ENCODE measurements at places on chromosomes 3 and 15.

DNA sequence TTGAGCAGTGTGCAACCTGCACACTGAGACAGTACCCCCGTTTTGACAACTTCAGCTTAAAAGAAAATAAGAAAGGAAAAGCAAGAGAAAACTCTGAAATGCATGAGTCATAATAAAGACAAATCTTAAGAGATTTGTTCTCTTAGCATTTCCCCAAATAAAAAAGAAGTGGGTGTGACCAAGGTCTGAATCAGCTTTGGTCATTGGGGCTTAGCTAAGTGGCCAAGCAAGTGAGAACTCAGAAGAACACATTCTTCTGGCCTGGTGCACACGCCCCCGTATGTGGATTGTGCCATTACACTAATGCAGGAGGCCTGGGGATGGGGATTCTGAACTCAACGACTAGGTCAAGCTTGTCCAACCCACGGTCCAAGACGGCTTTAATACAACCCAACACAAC, 56.9 kb upstream of the PDZRN3 start:
- DNase-seq, result no peak

GRCh38 chr3:50616003-50616769, 765 bp upstream of the MAPKAPK3 start:
- DNase-seq, result no peak

DNA sequence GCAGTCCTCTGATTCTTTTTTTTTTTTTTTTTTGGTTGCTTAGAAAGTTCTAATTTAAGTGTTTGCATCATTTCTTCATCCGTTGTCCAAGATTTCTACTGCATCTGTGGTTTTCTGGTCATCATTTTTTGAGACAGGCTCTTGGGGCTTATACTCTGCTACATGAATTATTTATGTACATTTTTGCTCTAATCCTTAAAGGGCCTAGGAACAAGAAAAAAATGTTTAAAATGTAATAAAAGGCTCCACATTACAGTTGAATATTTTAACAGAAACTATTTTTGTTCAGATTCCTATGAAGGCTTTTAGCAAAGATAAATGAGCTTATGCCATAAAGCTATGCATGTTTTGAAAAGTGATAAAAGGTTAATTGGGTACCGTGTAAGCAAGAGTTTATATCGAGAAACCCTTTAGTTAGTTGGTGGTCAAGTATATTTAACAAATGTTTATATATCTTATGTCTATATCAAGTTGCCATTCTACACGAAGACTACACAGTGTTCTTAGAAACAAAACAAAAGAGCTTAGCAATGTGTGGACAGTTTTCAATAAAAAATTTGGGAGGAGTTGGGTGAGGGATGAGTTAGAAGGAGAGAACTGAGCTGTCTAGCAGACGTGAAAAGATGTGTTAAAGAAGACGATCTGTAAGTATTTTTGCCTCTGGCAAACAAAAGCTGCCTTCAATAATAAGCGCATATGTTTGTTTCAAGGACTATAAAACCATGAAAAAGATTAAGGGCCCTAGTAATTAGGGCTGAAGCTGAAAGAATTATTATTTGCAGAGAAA, 563.6 kb upstream of the NAALADL2 start:
- DNase-seq, result no peak

- DNase-seq, result no peak
Measured at GRCh38 chr3:54045061-54045815, 77.1 kb upstream of the CACNA2D3 start.

- no peak for DNase-seq
Measured at GRCh38 chr3:46953234-46954010, 23.1 kb downstream of the CCDC12 start.

GRCh38 chr3:119783883-119784282, 2.0 kb downstream of the NR1I2 start:
- DNase-seq, result no peak

DNA sequence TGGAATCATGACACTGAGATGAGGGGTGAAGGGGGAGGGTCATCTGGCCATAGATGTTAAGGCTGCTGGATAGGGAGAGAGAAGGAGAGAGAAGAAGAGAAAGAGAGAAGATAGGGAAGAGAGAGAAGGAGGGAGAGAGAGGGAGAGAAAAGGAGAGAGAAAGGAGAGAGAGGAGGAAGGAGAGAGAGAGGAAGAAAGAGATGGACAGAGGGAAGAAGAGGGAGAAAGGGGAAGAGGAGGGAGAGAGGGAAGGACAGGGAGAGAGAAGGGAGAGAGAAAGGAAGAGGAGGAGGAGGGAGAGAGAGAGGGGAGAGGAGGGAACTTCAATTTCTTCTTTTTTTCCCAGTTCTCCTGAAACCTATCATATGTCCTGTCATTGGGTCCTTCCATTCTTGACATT, 15.1 kb upstream of the RBP1 start:
- no peak for DNase-seq

DNA sequence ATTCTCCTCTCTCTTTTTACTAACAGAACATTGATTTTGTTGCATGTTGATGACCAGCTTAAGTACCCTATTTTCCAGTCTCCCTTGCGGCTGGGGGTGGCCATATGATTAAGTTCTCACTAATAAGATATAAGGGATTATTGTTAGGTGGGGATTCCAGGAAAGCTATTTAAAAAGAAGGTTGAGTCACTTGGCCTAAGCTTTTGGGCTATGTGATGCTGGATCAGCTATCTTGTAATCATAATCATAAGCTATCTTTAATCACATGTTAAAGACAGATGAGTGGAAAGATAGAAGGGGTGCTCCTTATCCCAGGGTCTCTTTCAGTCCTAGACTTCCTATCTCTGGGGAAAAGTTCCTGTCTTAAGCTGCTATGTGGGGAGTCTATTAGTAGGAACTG, 59.9 kb downstream of the CGNL1 start:
- DNase-seq, result no peak

DNA sequence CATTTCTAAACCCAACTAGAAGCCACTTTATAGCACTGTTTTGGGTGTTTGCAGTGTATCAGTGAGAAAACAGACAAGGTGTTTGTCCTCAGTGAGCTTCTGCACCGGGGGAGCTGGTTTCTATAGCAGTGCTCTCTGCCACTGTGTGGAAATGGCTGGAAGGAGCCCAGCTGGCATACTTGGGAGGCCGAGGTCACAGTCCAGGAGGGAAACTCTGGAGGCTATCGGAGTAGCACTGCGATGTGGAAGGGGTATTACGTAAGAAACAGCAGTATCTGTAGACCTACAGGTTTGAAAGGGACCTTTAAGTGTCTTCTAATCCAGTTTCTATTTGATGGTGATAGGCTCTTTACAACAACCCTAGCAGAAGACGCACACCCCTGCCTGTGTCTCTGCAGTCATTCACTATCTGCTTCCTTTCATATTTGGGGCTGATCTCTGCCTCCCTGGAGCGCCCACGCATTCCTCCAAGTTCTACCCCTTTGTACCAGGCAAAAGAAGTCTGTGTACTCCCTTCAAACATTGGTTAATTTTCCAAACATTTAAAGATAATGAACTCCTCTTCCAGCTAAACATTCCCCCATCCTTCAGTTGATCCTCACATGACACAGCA, 87.4 kb upstream of the ADAMTS17 start:
- no peak for DNase-seq

- no peak for DNase-seq
Measured at GRCh38 chr3:174636451-174636850, 222.7 kb upstream of the NAALADL2 start.

GRCh38 chr15:79003301-79003700, 58.5 kb upstream of the CTSH start:
- no peak for DNase-seq

Measured in stimulated activated CD8-positive, alpha-beta memory T cell treated with anti-CD3 and anti-CD28 coated beads, Interleukin-15, amount 100 ng/mL, for 24 hours (primary cell).